Liver (tissue), 10 donors: ENCODE measurements at places on chromosomes 2 and 18. TPM values are rescaled to one million over a fixed set of nuclear protein-coding genes. Genes with fewer than 3 reads are reported as not detected.

SDC1 gene
- polyA plus RNA-seq, result 363 TPM

UBE2E3 gene
- 33.3 TPM for polyA plus RNA-seq

ODC1 gene
- 8.3 TPM for polyA plus RNA-seq

INPP4A gene
- 3.1 TPM for polyA plus RNA-seq

TUBB6 gene
- 14.2 TPM for polyA plus RNA-seq

TRABD2A gene
- 0.26 TPM for polyA plus RNA-seq
